ENCODE measurements at places on chromosomes 7 and 10.
A peak's percentile ranks its signal among the peaks of the same experiment; 100 is the strongest.

- no peak for DNase-seq
Observed at GRCh38 chr7:57407125-57407524, 42.9 kb upstream of the ZNF716 start.

GRCh38 chr10:24483701-24484100, 240.0 kb downstream of the ARHGAP21 start:
- DNase-seq = peak; percentile 92

DNA sequence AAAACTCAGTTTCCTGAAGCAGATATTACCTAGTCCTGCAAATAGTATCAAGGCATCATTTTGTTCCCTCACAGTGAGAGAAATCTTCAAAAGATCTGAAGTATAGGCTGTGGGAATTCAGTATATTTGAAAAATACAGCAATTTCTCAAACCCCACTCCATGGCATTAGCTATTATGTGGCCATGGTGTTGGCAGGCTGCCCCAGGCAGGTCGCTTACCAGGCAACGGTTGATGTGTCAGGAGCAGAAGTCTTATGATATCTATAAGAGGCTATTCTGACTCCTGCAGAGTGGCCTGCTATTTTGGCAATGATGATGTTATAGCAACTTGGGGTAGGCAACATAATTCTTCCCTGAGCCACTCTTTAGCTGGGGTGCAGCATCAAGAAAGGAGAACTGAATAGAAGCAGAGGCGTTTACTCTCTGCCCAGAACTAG, 187.9 kb downstream of the PLXDC2 start:
- DNase-seq = no peak

DNA sequence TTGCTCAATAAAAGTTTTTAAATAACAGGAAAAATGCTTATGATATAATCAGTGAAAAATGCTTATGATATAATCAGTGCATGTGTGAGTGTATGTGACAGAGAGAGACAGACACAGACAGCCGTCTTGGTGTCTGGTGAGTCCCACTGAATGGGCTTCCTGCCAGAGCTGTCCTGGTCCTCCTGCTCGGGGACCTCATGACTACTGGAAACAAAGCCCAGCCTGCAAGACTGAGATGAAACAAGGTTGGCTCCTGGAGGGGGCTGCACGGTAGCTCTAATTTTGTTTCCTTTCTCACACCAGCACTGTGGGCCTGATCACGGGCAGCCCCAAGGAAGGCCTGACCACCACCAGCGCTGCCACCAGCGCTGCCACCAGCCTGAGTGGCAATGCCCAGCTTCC, 57.3 kb downstream of the NRP1 start:
- no peak for DNase-seq

GRCh38 chr7:30703756-30704155, 21.5 kb upstream of the CRHR2 start:
- no peak for DNase-seq

DNA sequence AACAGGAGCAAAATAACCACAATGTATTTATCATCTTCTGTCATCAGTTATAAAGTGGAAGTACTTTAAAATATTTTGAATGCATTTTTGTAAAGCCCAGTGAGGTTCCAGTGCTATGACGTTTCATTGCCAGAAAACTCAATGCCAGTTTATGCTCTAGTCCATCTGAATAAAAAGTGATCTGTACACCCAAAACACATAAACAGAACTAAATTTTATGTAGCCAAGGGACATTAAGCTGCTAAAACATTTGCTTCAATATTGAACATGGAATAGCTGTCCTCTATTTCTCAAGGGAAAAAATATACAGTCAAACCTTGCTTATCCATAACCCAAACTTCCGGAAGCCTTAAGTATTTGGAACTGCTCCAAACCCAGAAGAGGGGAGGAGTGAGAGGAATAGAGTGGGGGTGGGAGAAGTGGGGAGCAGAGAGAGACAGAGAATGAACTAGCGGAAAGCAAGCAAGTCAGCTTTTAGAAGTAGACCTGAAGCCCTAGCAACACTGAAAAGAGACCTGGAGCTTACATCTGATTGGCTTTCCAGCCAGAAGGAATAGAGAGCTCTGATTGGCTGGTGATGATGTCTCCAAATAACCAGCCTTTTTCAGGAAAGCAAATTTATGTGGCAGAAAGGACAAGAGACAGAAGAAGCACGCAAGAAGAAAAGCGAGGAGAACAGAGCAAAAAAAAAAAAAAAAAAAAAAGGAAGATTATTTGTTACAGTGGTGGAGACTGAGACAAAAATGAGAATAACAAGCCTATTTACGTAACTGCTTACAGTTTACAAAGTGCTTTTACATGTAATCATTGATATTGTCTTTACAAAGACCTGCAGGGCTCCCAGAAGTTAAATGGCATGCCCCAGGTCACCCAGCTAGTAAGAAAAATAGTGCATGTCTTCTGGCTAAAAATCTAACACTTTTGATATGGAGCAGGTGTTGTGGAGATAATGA, 196.0 kb downstream of the RNLS start:
- DNase-seq = peak; percentile 10

DNA sequence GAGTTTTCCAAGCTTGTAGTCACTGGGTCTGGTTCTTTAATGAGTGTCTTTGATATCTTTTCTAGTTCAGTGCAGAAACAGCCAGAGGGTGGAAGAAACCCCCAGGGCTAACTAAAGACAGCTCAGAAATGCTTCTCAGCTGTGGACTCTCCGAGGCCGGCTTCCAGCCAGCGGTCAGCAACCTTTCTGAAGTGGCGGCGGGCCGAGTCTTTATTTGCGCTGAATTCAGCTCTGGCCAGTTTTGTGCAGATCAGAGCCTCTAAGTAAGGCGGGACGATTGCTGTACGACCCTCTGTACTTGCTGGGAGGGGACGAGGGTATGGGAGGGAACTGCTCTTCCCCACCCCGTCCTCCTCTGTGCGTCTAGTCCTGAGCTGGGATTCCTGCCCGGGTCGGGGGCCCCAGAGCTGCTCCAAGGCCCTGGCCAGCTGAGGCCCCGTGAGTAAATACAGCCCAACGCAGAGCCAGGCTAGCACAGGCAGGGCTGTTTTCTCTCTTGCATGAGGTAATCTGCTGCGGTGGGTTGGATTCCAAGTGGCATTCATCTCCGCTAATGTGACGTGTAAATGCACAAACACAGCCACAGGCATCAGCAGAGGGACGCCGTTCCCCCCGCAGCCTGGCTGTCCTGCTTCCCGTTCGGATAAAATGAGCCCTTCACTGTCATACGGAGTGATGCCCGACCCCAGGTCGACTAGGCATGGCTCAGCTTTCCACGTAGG, 159.8 kb downstream of the PIP4K2A start:
- DNase-seq = no peak

- DNase-seq = no peak
Observed at GRCh38 chr10:96842896-96843723, 11.0 kb downstream of the LCOR start.

- DNase-seq = peak; percentile 64
Observed at GRCh38 chr7:105439174-105439893, 50.6 kb upstream of the SRPK2 start.

GRCh38 chr10:43315535-43316207, 48.8 kb upstream of the RASGEF1A start:
- DNase-seq = peak; percentile 49

- DNase-seq = no peak
Observed at GRCh38 chr7:127885843-127886242, 145.4 kb downstream of the LRRC4 start.

DNA sequence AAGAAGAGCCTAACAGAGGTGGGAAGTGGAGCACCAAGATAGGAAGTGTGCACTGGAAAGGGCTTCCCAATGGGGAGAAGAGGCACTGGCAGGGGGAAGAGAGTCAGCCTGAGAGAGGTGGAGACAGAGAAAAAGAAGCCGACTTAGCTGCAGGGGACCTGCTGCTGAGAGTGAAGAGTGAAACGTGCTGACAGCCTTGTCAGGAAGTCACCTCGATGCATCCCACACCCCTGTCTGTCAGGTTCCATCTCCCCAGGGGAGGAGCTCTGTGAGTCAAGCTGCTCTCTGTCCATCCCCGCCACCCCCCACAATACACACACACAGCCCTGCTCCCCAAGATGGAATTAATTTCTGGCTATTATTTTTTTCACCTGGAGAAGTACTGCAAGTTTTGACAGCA, 14.0 kb downstream of the KAZALD1 start:
- DNase-seq = no peak

DNA sequence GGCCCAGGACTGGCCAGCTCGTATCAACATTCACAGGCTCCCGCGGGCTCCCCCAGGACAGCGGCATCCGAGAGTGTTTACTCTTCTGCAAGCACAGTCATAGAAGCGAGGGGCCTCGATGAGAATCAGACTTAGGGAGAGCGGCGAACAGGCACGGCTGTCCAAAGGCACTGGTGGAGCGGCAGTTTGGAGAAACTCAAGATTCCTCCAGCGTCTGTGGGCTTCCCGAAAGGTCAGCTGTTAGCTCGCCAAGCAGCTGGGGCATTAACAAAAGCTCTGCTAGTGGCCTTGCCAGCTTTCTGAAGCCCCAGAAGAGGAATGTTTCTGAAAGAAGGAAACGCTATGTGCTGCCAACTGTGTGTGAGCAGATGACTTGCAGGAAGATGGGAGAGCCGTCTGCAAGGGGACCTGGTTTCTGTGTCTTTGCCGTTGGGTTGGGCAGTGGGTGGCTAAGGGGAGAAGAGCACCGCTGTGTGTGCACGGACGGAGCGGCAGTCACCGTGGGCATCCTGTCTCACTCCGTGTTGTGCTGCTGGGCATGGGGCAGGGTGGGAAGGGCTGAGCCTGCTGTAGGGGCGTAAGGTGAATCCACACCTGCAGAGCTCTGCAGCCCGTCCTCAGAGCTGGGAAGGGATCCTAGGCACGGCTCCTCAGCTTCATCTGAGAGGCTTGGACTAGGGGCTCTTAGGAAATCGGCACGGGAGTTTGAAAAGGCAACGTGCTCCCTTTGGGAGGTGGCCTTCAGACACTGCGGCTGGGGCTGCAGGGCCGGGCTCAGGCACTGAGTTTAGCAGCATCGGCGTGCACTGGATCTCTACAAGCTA, 42.1 kb downstream of the AMZ1 start:
- DNase-seq = no peak

- DNase-seq = no peak
Observed at GRCh38 chr7:75662579-75663301, 76.0 kb downstream of the HIP1 start.

DNA sequence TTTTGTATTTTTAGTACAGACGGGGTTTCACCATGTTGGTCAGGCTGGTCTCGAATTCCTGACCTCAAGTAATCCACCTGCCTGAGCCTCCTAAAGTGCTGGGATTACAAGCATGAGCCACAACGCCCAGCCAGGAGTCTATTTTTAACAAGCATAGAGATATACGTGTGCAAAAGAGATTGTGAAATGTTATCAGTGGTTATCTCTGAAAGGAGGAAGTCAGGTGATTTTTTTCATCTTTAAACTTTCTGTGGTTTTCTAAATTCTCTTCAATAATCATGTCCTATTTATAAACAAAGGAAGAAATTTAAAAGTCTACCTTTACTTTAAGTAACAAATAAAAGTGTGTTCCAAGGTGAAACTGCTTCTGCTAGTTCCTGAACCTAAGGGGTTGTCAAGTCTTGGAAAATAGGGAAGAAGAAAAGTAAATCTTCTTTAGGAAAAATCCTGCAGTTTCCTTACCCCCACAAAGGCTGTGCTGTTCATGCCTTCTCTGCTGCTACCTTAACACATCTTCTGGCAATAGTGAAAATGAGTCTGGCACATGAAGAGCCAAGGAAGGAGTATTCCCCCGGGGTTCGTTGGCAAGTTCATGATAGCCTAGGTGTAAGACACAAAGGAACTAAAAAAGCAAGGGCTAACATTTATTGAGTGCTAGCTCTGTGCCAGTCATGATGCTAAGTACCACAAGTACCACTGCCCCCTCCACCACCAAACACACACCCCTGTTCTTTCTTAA, 51.1 kb downstream of the CYP26A1 start:
- peak; percentile 16 for DNase-seq

DNA sequence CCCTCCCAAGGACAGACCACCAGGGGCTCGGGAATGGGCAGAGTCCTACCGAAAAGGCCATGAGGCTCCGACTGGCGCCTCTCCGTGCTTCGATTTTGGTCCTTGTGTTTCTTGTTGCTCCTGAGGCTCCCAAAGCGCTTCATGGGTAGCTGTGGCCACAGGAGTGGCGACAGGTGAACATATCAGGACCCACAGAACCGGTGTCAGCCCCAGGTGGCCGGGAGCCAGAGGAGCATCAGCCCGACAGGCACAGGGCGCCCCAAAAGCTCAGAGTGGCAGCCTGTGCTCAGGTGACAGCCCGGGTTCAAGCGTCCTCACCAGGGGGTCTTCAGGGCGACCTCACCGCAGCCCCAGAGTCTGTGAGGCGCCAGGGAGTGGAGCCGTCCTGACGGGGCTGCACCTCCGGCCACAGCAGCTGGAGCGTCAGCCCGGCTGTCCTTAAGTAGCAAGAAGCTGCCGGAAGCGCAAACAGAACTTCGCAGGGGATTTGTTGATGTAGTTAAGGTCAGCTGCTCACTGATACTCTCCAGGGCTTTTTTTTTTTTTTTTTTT, 141.0 kb downstream of the PRKAG2 start:
- no peak for DNase-seq

DNA sequence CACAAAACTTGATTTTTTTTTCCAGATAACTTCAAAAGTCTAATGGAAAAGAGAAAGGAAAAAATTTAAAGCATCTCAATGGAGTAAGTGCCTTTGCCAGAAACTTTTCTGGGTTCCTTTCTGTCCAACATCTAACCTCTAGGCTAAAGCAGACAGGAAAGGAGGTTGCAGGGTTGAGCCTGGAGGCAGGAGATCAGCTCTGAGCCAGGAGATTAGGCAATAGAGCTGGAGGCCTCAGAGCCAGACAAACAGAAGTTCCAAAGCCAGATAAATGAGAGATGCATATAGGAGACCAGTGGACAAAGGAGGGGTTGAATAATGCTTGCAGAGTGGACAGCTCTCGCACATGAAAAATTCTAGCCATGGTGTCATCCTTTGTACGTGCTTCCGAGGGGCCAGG, 42.9 kb downstream of the CHN2 start:
- DNase-seq = no peak

- no peak for DNase-seq
Observed at GRCh38 chr7:154804449-154804848, 198.5 kb downstream of the PAXIP1 start.

GRCh38 chr10:115942101-115942500, 330.9 kb downstream of the GFRA1 start:
- no peak for DNase-seq

GRCh38 chr10:80472234-80473095, 18.4 kb downstream of the TSPAN14 start:
- DNase-seq = no peak

DNA sequence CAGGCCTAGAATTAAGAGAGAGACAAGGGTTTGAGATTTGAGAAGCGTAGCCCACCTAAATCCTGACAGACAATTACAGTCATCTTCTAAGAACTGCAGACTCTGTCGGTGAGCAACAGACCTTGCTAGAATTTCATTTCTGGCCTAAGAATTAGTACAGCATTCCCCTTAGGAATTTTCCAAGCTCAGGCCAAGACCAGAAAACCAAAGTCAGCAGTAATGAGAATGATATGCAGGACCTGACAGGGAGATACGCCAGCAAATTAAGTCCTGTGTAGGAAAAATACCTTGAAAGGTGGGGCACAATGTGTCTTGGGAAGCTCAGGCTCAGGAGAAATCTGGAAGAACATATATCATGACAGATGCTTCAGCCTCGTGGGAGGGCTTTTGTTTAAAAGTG, 52.7 kb upstream of the HERPUD2 start:
- DNase-seq = no peak
